CD4-positive, alpha-beta memory T cell (primary cell): ENCODE measurements at places on chromosomes 4 and X. TPM values are rescaled to one million over a fixed set of nuclear protein-coding genes. Genes with fewer than 3 reads are reported as not detected.

Gene REELD1
- total RNA-seq = 0.58 TPM

Gene LANCL3
- total RNA-seq = 0.15 TPM

Gene SH2D1A
- total RNA-seq = 50.3 TPM

Gene EFNB1
- 4.5 TPM for total RNA-seq

Gene GPR50
- not detected for total RNA-seq

Gene TMEM156
- 16.8 TPM for total RNA-seq

Gene TCEANC
- total RNA-seq = 14.6 TPM

Gene CT45A10
- total RNA-seq = not detected

GRCh38 chr4:141435446-141436225 lies 200.7 kb upstream of the IL15 start:
- DNase-seq = no peak

GRCh38 chrX:914206-914605 lies 283.6 kb downstream of the SHOX start:
- DNase-seq = no peak

DNA sequence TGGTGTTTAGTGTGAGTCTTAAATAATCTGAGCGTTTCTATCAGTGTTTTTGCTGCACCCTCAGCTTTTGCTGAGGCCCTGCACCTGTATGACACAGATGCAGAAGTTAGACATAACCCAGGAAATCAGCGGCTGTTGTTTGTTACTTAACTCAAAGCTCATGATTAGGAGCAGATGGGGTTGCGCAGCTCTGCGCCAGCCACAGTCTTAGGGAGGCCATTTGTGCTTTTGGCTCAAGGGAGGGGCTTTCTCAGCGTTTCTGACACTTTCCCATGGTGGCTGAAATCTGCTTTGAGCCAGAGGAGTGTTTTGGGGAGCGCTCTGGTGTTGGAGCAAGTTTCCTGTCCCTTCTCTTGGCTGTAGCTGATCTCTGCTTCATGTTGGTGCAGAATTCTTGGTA lies 433.8 kb downstream of the NAF1 start:
- DNase-seq = no peak

DNA sequence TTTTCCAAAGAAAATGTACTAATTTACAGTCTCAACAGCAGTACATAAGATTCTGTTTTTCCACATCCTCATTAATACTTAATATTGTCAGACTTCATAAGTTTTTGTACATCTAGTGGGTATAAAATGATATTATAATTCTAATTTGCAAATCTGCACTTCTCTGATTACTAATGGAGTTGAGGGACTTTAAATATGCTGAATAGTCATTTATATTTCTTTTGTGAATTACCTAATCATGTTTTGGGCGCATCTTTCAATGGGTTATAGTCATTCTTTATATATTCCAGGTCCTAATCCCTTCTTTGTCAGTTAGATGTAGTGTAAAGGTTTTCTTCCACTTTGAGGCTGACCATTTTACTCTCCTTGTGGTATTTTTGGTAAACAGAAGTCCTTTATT lies 96.1 kb downstream of the KDR start:
- DNase-seq = no peak

DNA sequence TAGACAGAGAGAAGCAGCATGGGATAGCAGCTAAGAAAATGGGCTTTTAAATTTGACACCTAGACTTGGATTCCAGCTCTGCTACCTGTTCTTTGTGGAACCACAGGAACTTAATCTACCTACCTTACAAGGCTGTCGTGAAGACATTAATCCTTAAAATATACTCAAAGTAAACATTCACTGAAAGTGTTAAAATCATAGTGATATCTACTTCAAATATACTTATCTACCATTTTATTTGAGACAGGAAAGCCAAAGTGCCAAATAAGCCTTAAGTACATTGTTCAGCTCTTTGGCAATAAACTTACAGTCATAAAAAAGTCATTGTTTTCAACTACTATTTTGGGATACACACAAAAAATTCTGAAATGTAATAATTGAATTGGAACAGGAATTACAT lies 295.0 kb upstream of the PITX2 start:
- DNase-seq = no peak

GRCh38 chr4:44646151-44646550 lies 5.3 kb downstream of the YIPF7 start:
- DNase-seq = no peak

DNA sequence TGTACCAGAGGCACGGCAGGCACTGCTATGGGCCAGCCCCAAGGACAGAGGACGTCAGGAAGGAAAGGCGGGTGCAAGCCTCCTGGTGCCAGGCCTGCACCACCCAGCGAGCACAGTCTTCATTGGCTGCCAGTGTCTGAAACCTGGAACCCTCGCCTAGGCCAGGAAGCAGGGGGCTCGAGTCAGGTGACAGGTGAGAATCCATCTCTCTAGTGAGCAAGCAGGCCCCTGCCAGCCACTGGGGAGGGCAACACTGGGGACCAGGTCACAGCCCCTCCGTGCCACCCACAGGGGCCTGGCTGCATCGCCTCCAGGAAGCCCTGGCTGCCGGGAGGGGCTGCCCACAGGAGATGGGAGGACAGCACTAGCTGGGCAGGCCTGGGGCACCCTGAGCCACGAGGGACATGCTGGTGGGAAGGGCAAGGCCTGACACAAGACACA lies 6.9 kb upstream of the HAUS3 start:
- no peak for DNase-seq

DNA sequence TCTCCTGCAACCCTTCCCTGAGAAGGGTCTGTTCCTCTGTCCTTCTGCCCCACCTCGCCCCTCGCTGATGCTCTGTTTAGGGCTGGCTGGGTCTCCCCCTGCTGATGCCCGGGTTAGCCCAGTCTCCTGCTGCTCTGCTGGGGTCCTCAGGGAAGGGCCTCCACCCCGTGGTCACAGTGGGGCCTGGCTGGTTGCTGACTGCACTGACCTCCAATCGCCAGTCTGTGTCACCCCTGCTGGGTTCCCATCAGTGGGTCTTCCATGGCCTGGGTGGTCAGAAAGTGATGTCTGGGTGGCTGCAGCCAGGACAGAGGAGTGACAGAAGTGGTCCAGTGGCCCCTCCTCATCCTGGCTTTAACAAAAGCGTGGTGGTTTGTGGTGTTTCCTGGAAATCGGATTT lies 44.7 kb downstream of the EVC start:
- DNase-seq = no peak

DNA sequence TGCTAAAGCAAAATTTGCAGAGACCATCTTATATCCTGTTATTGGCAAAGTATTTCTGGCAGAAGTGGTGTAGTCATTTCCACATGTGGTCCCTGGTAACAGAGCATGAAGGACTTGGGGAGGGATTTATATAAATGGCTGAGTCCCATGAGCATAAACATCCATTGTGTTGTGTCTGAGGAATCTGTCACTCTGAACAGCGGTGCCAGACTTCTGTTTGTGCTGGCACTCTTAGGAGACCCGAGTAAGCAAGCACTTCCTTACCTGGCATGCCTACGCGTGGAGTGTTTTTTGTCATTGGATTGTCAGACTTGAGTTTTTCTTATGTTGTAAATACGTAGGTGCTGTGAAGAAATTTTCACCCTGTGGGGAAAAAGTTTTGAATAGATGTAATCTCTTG lies 285.9 kb downstream of the ARHGAP10 start:
- no peak for DNase-seq

GRCh38 chr4:74112399-74113105 lies 13.6 kb upstream of the CXCL2 start:
- no peak for DNase-seq

GRCh38 chr4:24240655-24241054 lies 343.7 kb downstream of the DHX15 start:
- DNase-seq = no peak

DNA sequence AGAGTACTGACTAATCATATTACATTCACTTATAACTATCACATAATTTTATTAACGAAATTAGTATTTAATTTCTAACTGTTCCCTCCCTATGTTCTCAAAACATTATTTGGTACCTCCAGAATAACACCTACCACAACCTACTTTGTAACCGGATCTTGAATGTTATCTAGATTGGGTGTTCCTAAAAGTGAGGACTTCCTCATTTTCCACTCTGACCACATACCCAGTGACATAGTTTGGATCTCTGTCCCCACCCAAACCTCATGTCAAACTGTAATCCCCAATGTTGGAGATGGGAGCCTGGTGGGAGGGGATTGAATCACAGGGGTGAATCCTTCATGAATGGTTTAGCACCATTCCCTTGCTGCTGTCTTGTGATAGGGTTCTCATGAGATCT lies 21.8 kb downstream of the NR3C2 start:
- DNase-seq = no peak

DNA sequence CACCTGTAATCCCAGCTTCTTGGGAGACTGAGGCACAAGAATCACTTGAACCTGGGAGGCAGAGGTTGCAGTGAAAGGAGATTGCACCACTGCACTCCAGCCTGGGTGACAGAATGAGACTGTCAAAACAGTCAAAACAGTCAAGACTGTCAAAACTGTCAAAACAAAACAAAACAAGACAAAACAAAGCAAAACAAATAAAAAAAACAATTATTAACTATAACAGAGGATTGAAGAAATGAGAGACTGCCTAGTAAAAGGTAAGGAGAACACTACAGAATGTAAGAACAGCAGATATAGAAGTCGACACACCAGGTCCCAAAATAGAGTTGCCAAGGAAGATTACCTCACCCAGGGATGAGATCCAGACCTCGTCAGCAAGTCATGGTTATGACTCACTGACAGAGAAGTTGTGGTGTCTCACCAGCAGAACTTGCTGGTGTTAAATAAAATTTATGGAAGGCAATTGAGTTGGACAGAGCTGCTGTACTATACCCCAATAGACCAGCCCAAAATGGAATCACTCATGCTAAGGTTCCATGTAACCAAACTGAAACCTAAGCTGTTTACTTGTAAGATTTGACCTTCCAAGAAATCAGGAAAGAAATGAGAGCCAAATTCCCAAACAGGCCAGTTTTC lies 32.1 kb upstream of the GK start:
- no peak for DNase-seq
